Esophagus muscularis mucosa (tissue), 4 donors: ENCODE measurements at places on chromosomes 5 and 9.

DNA sequence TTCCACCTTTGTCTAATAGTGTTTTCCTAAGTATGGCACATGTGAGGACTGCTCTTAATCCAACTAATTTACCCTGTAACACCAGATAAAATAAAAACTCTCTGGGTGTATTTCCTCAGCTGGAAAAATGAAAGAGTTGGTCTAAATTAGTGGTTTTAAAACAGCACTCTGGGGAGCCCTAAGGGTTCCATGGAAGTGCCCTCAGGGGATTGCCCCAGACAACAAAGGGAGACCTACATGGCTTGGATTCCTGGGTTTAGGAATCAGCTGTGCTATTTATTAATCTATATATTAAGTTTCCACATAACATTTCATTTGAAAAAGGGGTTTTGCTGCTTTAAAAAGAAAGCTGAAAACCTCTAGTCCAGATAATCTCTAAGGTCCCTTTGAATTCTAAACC lies 20.2 kb downstream of the ADAMTS6 start:
- no peak for DNase-seq

DNA sequence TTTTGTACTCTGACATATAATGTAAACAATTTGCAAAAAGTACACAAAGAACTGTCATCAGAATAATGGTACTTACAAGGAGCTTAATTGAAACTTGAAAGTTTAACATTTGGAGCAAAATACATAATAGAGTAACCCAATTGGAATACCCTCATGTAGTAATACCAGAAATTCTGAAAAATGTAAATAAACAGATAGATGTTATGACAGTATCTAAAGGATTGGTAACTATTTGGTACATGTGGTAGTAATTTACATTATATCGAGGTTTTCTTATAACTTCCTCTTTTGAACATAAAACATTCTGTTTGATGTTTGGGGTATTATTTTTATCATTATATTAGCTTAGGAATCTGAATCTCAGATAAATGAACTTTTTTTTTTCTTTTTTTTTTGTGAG lies 211.7 kb upstream of the ELL2 start:
- no peak for DNase-seq

DNA sequence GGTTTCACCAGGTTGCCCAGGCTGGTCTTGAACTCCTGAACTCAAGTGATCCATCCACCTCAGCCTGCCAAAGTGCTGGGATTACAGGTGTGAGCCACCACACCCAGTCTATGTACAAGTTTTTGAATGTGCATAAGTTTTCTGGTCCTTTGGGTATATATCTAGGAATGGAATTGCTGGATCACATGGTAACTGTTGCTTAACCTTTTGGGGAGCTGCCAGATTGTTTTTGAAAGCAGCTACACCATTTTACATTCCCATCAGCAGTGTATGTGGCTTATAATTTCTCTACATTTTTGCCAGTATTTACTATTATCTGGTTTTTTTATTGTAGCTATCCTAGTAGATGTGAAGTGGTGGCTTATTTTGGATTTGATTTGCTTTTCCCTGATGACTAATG lies 8.9 kb upstream of the LNPEP start:
- no peak for DNase-seq

DNA sequence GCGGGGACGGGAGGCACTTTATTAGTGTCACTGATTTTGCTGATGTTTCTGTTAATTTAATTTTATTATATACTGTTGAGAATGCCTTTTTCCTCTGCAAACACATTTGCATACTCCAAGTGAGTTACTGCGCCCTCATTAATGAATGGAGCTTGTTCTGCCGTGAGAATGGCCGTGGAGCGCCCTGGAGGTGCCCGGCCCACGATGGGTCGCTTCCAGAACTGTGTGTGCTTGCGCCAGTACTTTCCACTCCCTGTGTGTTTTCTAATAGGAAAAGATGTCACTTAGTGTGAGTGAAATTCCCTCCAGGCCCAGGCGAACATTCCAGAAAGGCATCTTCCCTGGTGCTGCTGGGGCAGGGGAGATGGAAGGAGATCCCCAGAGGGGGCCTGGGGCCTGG lies 30.1 kb downstream of the NDUFS6 start:
- no peak for DNase-seq

- DNase-seq = no peak
Measured at GRCh38 chr9:132239518-132239917, 77.7 kb downstream of the NTNG2 start.

DNA sequence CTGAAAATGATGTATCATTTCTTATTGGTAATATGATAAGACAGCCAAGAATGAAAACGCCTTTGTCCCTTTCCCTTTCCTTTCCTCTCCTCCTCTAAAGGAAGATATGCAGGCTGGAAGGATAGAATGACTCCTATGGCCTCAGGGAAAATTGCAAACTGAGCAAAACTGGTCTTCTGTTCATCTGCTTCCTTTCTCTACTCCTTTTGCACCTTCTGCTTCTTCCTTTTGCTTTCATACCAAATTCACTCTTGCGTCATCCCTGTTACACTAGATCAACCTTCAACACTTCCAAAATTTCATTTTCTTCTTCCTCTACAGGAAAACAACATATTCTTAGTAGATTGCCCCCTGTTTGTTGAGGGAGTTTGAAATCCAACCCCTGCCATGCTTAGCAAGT lies 234.1 kb downstream of the ADAMTS6 start:
- DNase-seq = no peak

DNA sequence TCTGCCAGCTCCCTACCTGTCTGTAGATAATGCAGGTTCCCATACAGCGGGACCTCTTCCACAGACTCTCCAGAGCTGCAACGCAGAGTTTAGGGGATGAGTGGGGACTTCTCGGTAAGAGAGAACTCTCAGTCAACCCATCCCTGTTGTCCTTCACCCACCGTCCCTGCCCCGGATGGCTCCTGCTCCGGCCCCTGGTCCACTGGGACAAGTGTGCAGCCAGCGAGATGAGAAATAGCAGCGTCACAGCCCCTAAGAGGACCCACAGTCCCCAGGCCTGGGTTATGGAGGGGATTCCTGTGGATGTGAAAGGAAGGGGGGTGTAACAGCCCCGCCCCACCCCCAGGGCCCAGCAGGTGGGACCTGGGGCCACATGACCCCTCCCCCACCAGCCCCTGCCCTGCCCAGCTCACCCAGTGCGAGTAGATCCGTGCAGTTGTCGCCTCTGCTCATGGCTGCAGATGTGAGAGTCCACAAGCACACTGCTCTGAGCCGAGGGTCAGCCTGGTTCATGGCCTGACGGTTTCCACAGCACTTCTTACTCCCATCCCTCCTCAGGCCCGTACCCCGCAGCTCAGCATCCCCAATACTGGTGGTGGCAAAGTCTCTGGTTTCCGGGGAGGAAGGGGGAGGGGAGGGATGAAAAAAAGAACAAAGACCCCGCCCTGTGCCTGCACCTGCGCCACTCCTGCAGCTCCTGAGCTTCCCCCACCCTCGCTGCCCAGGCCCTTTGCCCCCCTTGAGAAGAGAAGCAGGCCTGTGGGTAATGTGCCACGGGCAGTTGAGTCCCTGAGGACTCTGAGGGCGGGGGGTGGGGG lies at the start of gene SIT1:
SIT1 (minus strand) TSS at position 591 of the 818 bp plus-strand sequence; CDS start at position 513, 78 bp downstream.
- no peak for DNase-seq

DNA sequence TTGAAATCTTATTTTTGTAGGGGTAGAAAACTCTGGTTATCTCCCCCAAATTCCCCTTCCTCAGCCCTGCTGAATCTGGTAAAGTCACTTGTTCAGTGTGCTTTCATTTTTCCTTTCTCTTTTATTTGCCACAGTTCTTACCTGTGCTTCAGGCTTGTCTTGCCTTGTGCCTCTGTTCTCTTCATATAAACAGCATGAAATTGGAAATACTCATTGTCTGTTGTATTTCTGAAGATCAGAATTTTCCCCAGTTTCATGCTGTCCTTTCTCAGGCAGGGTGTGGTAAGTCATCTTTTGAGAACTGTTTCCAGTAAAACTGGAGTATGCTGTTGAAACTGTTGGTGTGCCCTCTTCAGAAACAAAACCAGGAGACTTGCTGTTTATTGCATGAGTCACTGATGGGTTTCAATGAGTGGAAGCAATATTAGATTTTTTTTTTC lies 7.0 kb downstream of the PAM start:
- DNase-seq = no peak

- DNase-seq = peak; percentile 79
Measured at GRCh38 chr5:172530878-172531703, 76.8 kb upstream of the SH3PXD2B start.

DNA sequence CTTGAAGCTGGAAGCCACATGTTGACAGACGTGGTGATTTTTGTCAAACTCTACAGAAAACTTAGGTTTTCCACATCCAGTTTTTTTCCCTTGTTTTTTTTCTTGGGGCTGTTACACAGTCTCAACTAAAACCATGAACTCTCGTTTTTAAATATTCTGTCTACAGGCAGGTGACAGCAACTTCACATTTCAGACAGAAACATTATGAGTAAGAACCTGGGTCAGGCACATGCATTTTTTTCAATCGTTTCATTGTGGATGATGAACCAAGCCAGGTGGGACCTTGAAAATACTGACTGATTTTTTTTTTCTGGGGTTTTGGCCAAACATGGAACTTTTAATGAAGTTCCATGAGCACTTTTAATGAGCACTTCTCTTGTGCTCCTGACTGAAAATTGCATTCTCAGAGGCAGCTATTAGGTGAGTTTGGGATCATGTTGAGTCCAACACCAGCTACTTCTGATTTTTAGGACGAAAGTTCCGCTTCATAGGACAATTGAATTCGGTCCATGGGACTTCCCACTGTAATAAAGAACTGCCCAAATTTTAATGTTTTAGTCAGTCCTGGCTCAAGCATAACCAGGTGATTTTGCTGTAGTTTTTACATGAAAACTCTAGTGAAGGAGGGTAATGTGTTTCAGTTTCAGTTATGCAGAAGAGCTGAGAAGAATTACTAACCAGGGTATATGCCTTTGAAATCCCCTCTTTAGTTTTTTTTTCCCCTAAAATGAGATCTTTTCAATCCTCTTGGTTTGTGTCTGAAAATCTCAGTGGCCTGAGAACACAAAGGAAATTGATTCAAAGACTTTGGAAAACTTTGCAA lies 93.2 kb upstream of the ADAMTS16 start:
- no peak for DNase-seq

DNA sequence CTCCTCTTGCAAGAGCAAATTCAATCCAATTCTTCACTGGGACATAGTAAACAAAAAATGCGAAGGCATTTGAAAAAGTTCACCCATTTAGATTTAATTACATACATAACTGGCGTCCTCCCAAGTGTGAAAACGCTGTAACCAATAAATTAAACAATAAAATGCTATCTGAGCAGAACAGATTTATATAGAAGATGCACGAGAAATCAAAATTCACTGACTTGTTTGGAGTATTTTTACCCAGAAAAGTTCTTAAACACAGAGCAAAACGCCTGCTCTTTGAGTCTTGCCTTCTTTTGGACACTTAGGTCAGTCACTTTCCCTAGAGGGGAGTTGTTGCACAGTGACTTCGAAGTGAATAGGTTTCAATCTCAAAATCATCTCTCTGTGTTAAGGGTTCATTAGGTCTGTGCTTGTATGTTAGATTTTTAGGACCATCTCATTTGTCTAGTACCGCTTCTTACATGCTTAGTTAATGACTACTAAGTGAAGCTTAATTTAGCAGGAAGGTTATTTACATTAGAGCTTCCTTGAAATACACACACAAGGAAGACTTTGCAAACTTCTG lies 1.9 kb downstream of the ALDH1A1 start:
- no peak for DNase-seq

DNA sequence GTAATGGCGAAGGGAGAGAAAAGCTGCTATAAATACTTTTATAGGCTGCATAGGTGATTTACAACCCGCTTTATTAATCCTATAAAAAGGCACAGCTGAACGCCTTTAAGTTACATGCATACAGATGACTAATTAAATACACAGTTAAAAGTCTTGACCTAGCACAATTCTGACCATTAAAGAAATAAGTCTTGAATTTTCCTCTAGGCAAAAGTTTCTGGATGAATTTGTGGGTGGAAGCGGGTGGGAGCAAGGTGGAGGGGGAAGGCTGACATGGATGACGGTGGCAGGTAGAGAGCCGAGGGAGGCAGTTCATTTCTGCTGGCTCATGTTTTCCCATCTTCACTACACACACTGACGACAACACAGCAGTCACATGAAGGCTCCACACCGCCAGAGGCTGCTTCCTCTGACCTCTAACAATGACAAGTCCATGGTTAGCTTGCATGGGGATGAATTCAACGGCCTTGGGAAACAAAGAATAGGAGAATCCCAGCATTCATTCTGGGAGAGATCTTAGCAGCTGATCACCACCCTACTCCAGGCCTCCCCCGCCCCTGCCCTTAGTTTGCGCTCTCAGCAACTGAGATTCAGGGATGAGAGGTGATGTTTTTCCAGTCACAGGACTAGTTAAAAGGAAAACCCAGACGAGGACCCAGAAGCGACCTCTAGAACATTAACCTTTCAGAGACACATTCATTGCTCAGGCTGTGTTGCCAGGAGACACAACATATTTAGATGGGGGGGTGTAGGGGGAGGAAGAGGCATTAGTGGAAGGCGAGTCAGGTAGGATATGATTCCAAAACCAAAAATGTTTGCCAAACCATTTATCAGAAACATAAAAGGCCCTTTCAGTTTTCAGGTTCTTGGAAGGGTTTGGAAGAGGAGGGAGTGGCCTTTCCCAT lies 329.3 kb downstream of the PIK3R1 start:
- DNase-seq = no peak
